ENCODE measurements at places on chromosomes 5 and 9.

GRCh38 chr5:134568761-134569695 lies 43.6 kb downstream of the JADE2 start:
- no peak for DNase-seq

DNA sequence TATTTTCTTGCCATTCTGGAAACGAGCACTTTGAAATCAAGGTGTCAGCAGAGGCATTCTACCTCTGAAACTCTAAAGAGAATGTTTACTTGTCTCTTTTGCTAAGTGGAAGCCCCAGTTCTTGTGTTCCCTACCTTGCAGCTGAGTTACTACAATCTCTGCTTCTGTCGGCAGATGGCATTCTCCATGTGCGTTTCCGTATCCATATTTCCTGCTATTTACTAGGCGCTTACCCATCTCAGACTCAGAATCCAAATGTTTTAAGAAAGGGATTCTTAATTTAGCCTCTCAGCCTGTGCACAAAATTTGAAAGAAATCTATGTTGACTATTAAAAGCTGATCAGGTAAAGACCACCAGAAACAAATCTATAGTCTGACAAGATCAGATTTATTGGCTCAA lies 221.3 kb upstream of the FTMT start:
- DNase-seq, result no peak

- DNase-seq, result no peak
Measured at GRCh38 chr9:32783168-32783891, at the start of gene TMEM215. TMEM215 (plus strand) TSS chr9:32783540; CDS start chr9:32784184, 644 bp downstream.

GRCh38 chr5:169554251-169554650 lies 29.3 kb upstream of the SPDL1 start:
- no peak for DNase-seq

GRCh38 chr5:156799171-156799570 lies 50.9 kb upstream of the PPP1R2B start:
- no peak for DNase-seq

- DNase-seq, result no peak
Measured at GRCh38 chr5:74325866-74326265, 314.7 kb downstream of the ENC1 start.

GRCh38 chr9:120951960-120952618 lies 25.5 kb upstream of the TRAF1 start:
- DNase-seq, result no peak

GRCh38 chr9:126973651-126974529 lies 59.3 kb downstream of the RALGPS1 start:
- no peak for DNase-seq

GRCh38 chr5:166906991-166907713 lies 1384.3 kb upstream of the WWC1 start:
- DNase-seq, result no peak

GRCh38 chr5:101716941-101717340 lies 579.1 kb downstream of the SLCO4C1 start:
- DNase-seq, result no peak

- DNase-seq, result no peak
Measured at GRCh38 chr9:17135295-17136160, 688 bp downstream of the CNTLN start.

- no peak for DNase-seq
Measured at GRCh38 chr9:134069480-134070399, 1.9 kb upstream of the BRD3 start.

DNA sequence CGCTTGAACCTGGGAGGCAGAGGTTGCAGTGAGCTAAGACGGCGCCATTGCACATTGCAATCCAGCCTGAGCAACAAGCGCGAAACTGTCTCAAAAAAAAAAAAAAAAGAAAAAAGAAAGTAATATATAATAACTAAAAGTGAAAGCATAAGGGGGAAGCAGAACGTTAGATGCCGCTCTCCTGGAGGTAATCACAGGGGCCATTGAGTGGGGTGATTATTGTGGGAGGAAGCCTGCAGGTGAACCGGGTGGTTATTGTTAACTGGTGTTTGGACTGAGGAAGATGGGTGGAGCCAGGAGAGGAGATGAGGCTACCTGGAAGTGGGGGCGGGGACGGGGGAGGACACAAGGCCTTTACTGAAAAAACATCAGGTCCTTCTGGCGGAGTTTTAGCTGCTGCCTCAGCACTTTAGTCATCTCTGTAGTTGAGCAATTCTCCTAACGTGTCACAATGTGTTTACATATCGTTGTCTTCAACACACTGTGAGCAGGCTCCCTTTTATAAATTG lies 5.3 kb upstream of the TJP2 start:
- peak; percentile 68 for DNase-seq

DNA sequence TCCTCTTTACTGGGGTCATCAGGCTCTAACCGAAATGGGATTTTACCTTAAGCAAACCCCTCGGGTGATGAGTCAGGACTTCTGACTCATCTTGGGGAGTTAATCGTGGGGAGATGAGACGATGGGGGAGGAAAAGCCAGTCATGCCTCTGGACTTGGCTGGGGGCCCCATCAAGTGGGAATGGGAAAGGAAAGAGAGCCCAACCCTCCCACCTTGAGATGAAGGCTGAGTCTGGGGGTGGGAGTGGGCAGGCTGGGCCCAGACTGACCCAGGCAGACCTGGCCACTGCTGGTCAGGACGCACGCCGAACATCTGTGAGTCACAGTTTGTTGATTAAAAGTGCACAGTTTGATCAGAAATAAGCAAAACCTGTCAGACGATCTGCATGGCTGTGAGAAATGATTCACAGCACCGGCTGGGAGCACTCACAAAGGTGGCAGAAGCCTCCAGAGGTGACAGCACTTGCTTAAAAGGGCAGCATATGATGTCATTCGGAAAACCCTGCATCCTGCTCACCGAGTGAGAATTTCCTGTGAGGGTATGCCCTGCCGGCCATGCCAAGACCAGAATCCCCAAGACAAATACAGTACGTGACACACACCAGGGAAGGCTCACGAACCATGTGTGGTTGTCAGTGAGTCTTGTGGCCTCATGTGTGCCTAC lies 50.0 kb upstream of the SLC25A51 start:
- peak; percentile 43 for DNase-seq

DNA sequence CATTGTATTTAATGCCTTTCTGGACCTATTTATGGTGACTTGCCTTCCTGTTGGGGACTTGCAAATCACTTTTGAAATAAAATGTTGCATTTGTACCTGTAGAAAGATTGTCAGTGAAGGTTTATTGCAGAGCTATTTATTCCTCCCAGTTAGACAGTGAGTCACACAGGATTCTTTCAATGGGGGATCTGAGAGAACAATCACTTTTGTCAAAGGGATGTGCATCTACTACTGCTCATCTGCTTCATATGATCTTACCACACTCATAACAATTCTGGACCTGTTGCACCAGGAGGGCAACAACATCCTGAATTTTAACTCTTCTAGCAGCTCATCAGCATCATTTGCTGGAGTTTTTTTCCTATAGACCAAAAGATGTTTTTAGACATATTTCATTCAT lies 66.8 kb downstream of the FBXL7 start:
- no peak for DNase-seq

- DNase-seq, result no peak
Measured at GRCh38 chr5:31197183-31197582, 3.7 kb downstream of the CDH6 start.

DNA sequence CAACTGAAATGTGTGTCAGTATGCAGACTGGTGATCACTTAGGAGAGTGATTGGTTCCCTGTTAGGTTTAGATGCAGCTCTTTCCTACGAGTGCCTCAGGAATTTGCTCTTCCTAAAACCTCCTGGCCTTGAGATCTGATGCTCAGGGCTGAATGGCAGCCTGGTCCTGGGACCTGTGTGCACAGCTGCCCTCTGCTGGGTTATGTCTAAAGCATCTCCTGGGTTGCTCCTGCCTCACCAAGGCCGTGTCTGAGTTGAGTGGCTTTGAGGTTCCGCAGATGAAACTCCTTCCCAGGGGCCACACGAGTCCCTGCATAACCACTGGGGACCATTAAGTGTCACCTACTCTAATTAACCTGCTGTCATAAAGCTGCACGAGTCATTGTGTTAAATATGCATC lies 59.5 kb downstream of the MVB12B start:
- DNase-seq, result no peak

- no peak for DNase-seq
Measured at GRCh38 chr9:101702257-101702656, 36.2 kb downstream of the GRIN3A start.

GRCh38 chr9:70406434-70406862 lies 8.0 kb downstream of the KLF9 start:
- DNase-seq, result peak; percentile 56

- no peak for DNase-seq
Measured at GRCh38 chr9:6641561-6641960, 4.0 kb downstream of the GLDC start.

DNA sequence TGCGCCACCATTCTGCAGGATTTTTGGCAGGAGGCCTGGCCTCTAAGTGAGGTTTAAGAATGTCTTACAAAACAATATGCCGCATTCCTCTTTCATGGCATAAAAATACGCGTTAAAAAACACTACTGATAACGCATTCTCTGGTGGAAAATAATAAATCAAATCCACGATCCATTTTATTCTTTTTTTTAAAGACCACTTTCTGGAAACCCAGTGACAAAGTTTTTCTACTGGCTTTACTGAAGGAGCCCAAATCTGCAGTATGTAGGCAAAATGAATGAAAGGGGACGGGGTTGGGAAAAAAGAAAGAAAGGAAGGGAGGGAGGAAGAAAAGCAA lies 2.0 kb downstream of the SV2C start:
- DNase-seq, result no peak

- DNase-seq, result no peak
Measured at GRCh38 chr5:158124606-158125316, 265.8 kb upstream of the CLINT1 start.

DNA sequence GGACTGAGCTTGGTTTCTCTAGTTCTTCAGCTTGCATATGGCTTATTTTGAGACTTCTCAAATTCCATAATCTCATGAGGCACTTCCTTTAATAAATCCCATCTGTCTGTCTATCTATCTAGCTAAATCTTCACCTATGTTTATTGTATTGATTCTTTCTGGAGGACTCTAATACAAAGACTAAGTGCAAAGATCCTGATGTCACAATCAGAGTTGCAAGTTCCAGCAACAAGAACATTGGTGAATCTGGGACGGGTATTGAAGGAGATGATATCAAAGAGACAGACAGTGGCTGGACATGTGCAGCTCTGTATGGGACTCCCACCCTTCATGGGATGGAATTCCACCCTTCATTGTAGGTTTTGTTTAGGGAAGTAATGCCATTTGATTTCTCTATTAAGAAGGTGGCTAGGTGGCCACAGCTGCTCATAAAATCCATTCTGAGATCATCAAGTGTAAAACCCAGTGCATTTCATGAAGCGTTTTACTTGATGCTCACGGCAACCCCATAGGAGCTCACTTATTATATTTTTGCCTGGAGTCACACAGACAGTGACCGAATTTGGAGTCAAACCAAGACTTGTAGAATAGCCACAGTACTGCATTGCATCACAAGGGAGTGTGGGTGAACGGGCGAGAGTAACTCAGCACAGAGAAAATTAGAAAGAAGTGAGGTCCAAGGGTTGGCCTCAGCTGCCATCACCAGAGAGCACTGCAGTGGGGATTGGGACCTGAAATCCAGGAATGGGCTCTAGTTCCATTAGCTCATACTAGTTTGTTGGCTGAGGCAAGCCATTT lies 24.9 kb downstream of the TAS2R1 start:
- DNase-seq, result no peak

- no peak for DNase-seq
Measured at GRCh38 chr5:2700876-2701275, 50.6 kb downstream of the IRX2 start.

DNA sequence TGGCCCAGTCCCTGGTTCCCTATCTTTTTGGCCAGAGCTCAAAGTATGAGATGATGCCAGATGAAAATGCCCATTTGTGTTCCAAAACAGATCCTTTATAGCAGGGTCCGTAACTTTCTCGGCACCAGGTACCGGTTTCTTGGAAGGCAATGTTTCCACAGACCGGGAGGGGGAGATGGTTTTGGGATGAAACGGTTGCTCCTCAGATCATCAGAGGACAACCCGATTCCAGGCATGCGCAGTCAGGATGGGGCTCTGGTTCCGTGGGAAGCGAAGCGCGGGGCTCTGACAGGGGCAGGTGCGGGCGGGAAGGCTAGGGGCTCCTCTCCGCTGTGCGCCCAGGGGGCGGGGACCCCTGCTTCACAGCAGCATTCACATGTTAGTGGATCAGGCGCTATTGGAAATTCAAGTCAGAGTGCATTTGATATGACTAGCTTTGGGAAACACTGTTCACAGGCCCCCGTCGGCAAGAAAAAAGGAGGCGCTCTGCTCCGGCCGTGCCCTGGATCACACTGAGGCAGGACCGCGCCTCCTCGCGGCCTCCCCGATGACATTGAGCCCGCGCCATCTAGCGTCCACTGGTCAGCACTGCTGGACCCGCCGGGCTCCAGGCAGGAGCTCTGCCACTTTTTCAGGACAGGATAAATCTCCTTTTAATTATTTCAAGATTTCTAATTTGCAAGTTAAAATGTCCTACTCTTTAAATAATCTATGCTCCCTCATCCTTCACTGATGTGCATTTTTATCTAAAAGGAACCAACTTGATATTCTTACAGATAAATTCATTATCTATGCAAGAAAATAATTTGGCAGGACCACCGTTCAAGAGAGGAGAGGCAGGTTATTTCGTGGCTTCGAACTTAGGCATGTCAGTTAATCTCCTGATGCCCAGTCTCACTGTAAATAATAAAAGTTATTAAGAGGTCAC lies 190.0 kb downstream of the FANCC start:
- peak; percentile 73 for DNase-seq

- DNase-seq, result no peak
Measured at GRCh38 chr5:154598021-154598420, 120.0 kb upstream of the HAND1 start.

- DNase-seq, result no peak
Measured at GRCh38 chr5:171845040-171845630, 59.5 kb downstream of the SMIM23 start.

DNA sequence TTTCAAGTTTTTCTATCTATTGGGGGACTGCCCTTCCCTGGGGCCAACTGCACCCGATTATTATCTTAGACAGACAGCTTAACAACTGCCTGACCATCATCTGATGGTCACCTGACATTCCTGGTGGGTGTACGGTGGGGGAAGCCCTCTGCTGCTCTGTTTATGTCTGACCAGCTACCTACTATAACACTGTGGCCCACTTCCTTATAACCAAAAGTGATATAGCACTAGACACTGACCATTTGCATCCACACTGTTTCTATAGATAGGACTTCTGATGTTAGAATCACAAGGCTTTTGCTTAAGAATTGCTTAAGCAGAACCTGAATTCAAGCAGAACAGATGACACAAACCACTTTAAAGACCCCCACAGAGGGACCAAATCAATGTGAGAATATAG lies 110.5 kb upstream of the RAI14 start:
- no peak for DNase-seq

- no peak for DNase-seq
Measured at GRCh38 chr5:31131381-31131891, 62.0 kb upstream of the CDH6 start.

DNA sequence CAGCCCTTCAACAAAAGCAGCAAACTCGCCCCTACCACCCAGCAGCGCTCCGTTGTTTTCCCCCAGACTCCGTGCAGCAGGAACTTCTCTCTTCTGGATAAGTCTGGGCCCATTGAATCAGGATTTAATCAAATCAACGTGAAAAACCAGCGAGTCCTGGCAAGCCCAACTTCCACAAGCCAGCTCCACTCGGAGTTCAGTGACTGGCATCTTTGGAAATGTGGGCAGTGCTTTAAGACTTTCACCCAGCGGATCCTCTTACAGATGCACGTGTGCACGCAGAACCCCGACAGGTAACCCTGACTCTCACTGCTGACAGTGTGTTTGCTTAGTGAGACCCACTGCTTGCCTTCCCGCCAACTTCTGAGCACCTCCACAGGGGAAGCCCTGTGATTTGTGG lies 81.8 kb downstream of the PRDM6 start:
- DNase-seq, result no peak
